ENCODE measurements at places on chromosomes 4 and X.

DNA sequence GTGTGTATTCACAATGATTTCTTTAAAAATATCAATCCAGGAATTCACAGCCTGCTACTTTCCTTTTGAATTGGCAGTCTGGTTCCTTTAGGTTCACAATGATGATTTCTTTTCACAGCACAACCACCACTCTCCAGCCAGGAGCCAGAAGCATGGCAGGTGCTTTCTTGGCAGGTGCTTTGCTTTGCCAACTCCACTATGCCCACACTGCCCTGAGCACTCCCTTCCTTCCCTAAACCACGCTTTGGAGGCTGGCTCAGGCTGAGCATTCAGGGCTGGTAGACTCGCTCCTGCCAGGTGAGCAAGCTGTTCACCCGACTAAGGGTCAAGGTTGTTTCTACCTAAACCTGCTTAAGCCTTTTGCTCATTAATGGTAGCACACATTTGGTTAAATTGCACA lies 184.5 kb downstream of the SH3KBP1 start:
- DNase-seq: no peak

- DNase-seq: no peak
Measured at GRCh38 chrX:100643956-100644860, at the start of gene SRPX2. Gene SRPX2, plus strand, starts transcription at chrX:100644199. Its CDS starts 2,124 bp downstream, at chrX:100646323.

GRCh38 chr4:186624951-186625350 lies 69.6 kb upstream of the MTNR1A start:
- DNase-seq: no peak

DNA sequence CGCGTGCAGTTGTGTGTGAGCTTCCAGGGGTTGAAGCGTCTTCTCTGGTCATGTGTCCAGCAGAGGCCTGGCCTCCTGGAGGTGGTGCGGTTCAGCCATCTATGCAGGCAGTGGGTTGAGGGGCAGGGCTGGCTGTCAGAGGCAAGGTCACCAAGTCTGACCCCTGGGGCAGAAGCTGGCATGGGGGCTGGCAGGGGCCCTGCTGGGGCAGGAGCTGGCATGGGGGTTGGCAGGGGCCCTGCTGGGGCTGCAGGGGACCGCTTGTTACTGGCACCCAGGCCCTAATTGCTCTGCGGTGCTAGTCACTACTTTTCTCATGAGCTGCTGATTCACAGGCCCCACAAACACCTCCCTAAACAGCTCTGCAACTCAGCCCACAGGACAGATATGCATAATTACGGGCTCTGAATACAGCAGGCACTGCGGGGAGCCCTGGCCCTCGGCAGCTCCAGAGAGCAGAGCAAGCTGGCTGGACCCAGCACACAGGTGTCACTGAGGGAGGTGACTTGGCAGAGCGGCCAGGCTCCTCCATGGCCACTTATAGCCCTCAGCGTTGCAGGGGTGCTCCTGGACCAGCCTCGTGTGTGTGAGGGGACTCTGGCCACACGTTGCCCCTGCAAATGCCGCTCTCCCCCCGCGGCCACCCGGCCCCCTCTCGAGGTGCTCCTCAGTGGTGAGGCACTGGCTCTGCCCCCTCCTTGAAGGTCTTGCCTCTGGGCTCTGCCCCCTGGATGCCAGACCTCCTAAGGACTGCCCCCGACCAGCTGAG lies 32.7 kb downstream of the CPLX1 start:
- no peak for DNase-seq

GRCh38 chr4:83558680-83559079 lies 22.8 kb downstream of the GPAT3 start:
- DNase-seq: no peak

DNA sequence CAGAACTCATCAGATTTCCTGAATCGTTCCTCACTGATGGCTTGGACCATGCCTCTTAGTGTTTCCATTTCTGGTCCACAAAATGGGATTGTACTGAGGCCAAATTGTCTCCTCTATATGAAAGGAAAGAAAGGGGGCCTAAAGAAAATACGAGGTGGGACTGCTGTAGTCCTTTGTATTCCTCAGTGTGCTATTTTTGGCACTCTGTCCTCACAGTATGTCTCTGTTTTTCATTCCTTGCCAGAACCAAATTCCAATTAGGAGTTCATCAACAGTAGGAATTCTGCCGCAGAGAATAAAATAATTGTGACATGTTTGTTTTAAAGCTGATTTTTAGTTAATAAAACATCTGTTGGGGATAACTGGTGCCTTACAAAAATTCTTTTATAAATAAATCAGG lies 515.7 kb downstream of the SMARCA1 start:
- no peak for DNase-seq

DNA sequence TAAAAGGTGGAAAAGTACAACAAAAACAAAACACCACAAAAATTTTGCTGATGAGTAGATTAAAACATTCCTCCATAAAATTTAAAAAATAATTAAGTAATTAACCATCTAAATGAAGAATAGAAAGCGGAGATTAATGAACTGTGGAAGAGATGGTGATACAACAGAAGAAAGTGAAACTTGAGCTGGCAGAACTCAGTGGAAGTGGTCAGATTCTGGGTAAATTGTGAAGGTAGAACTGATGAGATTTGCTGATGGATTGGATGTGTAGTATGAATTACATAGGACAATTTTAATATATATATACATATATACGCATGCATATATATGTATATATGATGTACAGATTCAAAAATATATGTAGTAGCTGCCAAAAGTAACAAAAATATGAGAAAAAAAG lies 73.9 kb downstream of the AMOT start:
- no peak for DNase-seq

DNA sequence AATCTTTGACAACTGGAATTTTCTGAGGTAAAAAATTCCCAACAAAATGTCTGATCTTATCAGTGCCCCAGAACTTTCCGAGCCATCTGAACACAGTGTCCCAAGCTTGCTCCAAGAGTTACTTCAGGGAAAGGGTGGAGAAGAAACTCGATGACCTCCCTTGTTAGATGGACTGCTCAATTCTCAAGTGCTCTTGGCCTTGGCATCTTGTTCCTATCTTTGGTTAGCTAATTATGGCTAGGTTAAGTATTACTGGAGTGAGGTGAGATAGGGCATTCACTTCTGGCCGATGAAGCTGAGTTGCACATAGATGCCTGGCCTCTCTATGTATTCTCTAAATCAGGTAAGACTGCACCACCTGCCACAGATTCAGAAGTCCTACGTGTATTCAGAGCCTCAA lies 9.1 kb upstream of the S100G start:
- DNase-seq: no peak

DNA sequence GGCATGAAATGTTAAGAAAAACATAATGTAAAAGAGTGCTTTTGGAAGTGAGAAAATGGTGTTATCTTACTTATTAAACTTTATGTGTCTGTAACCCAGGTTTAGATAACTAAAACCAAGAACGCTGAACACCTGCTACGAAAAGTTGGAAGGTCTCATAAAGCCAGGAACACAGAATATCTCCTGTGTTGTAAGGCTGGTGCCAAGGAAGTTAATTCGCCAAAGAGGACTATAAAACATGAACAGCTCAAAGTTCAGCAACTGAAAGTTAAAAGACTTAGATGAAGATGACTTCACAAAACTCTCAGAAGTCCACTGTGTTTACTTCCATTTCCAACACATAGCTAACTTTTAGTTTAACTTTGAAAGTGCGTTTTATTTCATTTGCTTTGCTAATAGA lies 54.3 kb downstream of the GPRIN3 start:
- no peak for DNase-seq

GRCh38 chrX:118807151-118808017 lies 16.2 kb upstream of the ZCCHC12 start:
- DNase-seq: peak; percentile 52

DNA sequence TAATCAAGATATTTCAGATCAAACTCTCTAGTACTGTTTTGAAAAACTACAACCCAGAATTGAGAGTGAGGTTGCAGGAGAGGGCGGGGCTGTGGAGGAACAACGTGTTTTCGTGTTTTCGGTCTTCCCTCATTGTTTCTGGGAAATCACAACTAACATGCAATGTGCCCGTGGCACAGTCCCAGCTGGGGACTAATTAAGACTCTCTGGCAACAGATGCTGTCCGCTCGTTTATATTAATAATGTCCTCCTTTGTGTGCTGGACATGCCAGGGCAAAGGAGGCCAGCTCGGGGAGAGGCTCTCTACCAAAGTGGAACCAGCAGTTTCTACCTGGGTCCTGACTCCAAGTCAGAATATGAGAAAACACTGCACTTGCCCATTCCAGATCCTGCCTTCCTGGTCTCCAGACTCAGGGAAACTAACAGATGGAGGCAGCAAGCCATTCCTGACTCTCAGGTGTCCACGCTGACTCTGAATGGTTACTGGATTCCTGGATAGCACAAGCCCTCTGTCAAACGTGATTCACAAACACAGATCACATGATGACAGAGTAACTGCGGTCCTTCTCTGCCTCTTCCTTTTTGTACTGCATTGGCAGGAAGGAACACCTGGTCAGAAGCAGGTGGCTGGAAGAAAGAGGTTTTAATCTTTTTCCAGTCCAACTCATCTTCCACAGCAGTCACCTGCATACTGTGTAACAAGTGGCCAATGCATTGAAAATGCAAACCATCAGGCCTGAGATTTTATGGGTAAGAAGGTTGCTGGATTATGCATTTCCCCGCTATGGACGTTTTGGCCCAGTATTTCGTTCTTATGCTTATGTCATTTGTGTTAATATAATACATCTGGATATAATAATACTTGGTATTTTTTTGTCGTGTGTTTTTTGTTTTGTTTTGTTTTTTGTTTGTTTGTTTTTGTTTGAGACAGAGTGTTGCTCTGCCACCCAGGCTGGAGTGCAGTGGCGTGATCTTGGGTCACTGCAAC lies 65.0 kb downstream of the COQ2 start:
- DNase-seq: no peak

DNA sequence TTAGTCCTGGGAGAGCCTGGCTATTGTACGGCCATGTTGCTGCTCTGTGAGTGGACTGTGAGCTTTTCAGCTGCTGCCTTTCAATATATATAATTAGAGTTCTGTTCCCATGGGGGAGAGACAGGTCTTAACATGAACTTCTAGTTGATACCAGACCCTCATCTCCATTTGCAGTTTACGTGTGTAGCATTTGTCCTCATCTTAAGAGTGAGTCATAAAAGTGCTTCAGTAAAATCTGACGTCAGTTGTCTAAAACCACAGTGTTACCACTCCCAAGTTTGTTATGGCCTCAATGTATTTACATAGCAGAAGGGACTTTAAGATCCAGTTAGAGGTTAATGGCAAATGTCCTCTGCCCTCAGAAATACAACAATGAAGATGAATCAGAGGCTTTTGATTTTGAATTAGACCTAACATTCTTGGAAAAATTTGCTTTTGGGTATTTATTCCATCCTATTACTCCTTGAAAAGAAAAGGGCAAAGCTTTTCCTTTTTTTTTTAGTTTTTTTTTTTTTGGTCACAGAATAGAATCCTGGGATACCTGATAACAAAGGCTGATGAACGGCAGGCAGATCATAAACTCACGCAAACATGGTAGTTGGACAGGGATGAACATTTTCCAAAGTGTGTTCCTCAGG lies 38.6 kb downstream of the PHOX2B start:
- DNase-seq: no peak
